ENCODE measurements at places on chromosomes 2 and 18.

DNA sequence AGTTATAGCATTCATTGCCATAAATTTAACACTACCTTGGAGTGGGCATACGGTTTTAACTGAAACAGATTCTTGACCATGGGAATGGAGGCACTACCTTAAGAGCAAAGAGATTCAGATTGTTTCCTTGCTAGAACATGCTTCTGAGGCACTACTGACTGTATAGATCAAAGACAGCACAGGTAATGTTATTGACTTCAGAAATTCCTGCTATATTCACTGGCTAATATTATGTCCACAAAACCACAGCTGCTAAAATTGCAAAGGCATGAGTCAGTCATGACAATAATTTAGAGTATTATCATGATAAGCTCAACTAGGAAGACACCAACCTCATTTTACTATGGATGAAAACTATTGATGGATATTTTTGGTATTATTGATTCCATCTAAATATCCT, 39.4 kb downstream of the SLC8A1 start:
- no peak for DNase-seq

DNA sequence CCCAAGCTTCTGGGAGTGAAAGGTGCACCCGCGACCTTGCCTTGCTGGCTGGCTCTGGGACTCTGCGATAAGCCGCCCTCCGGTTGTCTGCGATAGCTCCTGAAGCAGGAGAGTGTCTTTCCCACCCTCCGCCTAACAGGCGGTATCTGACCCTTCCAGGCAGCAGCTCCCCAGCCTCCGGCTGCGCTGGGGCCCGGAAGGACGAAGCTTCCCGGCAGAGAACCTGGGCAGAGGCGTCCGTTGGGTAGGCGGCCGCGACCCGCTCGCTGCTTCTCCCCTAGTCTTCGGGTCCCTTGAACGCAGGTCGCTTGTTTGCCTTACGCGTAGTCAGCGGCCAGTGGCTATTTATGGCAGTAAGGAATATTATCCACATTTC, 446 bp upstream of the RHBDD1 start:
- DNase-seq: no peak

- DNase-seq: no peak
These were observed 234.9 kb upstream of the SMAD7 start for GRCh38 chr18:49185623-49186022.

DNA sequence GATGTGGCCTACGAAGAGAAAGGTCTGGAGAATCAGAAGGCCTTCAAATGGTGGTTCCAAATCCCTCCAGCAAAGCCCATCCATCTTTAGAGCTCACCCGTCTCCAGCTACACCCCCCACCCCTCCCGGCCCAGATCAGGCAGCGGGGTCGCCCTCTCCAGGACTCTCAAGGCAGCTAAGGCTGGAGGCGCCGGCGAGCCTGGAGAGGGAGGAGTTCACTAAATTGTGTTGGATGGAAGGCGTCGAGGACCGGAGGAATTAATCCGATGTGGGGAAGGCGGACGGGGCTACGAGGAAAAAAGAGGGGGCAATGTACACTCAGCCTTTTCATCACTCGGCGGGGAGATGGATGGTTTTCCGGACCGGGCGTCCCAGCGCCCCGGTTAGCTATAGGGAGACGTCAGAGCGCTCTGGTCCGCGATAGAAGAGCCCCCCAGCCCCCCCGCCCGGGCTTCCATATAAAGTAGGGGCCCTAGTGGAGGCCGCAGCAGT, at the start of gene GRP:
Gene GRP (plus strand): TSS at position 487 of the 492 bp plus-strand sequence. CDS start 108 bp downstream, outside the sequence.
- DNase-seq: no peak

GRCh38 chr2:28224648-28225472, 167.8 kb upstream of the FOSL2 start:
- DNase-seq: peak; percentile 94

GRCh38 chr18:48615566-48616401, 77.0 kb downstream of the CTIF start:
- DNase-seq: no peak

- no peak for DNase-seq
These were observed 11.3 kb upstream of the VRK2 start for GRCh38 chr2:58035352-58035751.

DNA sequence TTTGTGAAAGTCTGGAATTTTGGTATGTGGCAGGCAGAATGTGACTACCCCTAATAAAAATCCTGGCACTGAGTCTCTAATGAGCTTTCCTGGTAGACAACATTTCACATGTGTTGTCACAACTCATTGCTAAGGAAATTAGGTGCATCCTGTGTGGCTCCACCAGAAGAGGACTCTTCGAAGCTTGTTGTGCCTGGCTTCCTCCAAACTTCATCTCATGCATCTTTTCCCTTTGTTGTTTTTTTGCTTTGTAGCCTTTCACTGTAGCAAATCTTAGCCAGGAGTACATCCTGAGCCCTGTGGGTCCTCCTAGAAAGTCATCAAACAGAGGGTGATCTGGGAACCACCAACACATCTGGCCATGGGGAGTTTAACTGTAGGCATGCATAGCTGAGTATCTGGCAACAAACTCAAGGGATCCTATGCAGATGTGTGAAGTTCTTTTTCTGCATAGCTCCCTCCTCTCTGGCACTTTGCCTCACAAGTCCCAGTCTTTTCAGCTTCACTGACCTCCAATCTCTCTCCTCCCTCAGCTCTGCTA, 42.1 kb upstream of the SERTAD2 start:
- peak; percentile 23 for DNase-seq

- DNase-seq: peak; percentile 73
These were observed 78.8 kb upstream of the ATP8B1 start for GRCh38 chr18:57881818-57882413.
